ENCODE measurements at places on chromosomes 1 and 21.

- no peak for DNase-seq
These were observed 114.4 kb downstream of the CASZ1 start for GRCh38 chr1:10682108-10682445.

- no peak for DNase-seq
These were observed 24.8 kb downstream of the CSF1 start for GRCh38 chr1:109935451-109935900.

DNA sequence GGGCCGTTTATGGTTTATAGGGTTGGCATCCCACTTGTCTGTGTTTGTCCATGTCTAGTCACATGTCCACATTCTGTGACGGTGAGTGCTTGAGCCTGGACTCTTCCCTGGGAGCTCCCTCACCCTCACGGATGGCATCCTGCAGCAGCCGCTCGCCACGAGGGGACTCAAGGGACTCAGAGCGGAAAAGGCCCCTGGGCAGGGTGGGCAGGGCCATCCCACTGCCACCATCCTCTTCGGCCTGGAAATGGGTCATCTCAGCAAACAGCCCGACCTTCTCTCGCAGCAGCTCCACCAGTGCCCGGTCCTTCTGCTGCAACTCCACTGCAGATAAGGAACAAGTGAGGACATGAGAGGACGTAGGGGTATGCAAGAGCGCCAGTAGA lies 11.1 kb downstream of the RXFP4 start:
- no peak for DNase-seq

DNA sequence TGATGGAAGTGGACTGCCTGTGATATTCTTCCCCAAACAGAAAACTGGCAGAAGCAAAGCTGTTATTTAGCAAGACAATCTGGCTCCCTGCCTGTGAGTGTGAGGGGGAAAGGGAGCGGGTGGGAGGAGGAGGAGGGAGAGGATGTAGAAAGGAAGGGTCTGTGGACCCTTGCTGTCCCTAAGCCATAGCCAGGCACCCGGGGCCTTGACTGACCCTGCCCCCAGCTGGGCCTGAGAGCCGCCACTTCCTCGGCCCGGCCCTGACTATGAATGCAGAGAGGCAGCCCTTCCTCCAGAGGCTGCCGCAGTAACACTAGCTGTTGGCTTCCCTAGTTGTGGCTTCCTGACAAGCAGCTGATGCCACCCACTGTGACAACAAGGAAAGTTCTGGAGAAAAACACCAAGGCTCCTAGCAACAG lies 13.9 kb downstream of the PLA2G2F start:
- peak; percentile 17 for DNase-seq

DNA sequence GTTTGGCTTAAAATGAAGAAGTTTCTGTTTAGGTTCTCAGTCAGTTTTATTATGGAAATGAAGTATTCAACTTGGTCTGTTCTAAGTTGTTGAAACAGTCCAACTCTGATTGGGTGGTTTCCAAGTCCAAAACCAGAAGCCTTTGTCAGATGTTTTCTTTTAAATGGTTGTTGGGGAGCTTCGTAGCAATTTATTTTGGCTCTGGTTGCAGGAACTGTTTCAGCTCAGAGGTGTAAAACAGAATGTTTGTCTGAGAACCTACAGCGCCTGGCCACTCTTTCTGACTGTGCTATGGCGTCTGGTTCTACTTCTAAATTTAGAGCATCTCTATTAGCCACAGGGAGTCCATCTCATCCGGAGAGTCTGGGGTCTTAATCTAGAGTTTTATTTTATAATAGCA lies 582.6 kb upstream of the TMPRSS15 start:
- DNase-seq: no peak

DNA sequence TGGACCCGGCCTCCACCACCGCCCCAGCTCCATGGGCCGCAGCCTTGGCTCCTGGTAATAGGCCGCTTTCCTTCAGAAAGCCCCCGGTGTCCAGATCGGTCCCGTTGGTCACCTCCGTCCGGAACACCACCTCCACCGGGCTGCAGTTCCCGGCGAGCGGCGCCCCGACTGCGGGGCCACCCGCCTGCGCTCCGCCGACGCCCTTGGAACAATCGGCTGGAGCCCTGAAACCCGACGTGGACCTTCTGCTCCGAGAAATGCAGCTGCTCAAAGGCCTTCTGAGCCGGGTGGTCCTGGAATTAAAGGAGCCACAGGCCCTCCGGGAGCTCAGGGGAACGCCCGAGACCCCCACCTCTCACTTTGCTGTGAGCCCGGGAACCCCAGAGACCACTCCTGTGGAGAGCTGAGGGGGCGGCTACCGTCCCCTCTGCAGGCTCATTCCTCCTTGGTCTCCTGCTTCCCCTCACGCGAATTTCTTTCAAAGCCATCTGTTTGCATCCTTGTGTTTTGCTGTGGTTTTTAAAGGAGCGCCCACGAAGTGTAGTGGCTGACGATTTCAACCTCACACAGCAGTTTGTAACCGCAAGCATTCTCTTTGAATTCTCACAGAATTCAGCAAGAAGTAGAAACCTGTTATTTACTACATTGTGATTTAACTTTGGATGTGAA lies 6.0 kb downstream of the FCRLB start:
- DNase-seq: peak; percentile 63

GRCh38 chr1:56185493-56185892 lies 393.9 kb downstream of the PLPP3 start:
- no peak for DNase-seq

- peak; percentile 88 for DNase-seq
These were observed 21.5 kb downstream of the STPG1 start for GRCh38 chr1:24391882-24392603.
